ENCODE measurements at places on chromosomes 7 and 10.

- no peak for DNase-seq
Measured at GRCh38 chr10:114408968-114409444, 4.7 kb upstream of the AFAP1L2 start.

- DNase-seq = no peak
Measured at GRCh38 chr10:44157574-44157973, 227.3 kb downstream of the CXCL12 start.

DNA sequence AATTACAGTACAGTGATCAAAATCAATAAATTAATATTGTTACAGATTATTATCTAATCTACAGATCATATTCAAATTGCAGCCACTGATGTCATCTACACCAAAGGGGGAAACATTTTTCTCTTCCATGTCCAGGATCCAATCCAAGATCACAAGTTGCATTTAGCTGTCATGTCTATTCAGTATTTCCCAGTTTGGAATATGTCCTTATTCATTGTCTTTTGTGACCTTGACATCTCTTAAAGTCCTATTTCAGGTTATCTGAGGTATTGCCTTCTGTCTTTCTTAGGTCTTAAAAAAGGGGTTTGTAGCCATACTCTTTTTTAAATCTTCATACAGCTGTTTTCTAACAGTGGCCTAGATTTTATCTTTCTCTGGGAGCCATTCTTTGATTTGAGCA, 93.3 kb downstream of the MLLT10 start:
- no peak for DNase-seq

GRCh38 chr10:78591066-78591465, 477.7 kb upstream of the ZMIZ1 start:
- DNase-seq = no peak

- no peak for DNase-seq
Measured at GRCh38 chr7:108454317-108454673, 1.9 kb downstream of the NRCAM start.

DNA sequence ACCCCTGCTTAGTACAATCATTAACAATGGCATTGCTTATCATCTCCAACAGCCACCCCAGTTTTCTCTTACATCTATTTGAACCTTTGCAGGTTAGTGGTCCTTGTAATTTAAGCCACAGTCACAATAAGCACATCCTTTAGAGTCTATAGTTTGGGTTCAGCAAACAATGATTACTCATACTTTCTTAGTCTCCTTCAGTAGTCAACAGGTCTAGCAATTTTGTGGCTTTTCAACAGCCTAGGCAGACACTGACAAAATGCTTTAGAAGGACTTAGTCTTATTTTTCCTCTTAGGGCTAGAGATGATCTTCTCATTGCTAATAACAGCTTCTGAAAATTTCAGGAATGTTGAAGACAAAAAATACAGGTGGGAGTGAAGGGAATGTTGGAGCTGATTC, 32.3 kb upstream of the FAM204A start:
- no peak for DNase-seq

DNA sequence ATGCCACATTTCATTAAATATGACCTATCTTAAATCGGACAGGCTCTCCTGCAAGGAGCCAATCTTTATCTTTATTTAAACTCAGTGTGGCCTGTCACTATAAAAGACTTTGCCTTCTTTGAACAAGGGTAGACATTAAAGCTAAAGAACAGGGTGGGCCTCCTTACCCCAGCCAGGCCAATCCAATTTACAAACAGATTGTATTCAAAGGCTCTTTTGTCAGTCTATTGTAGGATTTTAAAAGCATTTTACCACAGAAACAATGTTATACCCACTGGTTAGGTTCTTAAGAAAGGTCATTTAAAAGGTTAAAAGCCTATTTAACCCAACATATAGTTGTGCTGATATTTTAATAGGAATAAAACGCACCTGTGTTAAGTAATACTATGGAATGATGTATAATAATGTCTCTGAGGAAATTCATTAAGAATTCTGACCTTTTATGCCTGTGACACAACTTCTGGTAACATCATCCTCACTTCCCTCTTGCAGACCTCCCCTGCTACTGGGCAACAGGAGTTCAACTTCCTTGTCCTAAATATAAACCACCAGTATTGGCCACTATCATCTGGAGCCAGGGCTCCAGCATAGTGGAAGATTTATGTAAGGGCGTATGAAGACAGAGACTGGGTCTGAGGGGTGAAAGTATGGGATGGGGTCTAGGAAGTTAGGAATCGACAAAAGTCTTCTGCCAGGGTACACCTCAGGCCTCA, 32.5 kb downstream of the MTERF1 start:
- no peak for DNase-seq

DNA sequence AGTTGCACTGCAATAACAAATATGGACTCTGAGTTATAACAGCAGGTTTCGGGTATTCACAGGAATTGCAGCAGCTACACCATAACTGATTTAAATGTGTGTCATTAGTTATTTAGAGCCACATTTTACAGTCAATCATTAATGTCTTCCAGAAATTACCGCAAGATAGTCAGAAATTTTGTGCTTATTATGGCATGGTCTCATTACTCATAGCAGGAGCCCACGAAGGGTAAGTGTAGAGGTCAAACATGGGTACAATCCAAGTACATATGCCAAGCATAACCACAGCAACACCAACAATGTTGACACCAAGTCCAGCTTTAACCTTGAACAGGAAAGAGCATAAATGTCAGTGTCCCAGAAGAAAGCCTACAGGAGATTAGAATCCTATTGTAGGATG, 84.4 kb downstream of the SLC13A1 start:
- DNase-seq = no peak

- no peak for DNase-seq
Measured at GRCh38 chr10:34116681-34117271, 698.3 kb downstream of the PARD3 start.

GRCh38 chr10:69934768-69935167, 117.9 kb upstream of the MACROH2A2 start:
- no peak for DNase-seq

DNA sequence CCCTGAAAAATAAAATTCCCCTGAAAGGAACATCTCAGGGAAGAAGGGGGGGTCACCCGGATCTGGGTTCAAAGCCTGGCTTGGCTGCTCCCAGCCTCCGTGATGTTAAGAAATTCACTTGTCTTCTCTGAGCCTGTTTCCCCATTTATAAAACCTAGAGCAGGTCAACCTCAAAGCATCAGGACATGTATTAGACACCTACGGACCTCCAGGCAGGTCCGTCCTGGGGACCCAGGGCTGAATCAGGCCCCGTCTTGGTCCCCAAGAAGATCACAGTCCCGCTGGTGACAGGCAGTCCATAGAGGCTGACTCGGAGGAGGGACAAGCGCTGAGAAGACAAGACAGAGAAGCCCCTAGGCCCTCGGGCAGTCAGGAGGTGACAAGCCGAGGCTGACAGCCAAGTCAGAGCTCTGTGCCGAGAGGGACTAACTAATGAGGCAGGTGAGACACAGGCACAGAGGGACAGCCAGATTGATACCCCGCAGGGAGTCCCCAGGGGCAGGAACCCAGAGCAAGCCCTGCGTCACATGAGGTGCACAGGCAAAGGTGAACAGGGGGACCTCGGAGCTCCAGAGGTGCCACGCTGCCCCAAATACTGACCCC, 2.9 kb downstream of the MYL10 start:
- no peak for DNase-seq

GRCh38 chr7:28360739-28361138, 51.6 kb upstream of the CREB5 start:
- no peak for DNase-seq

DNA sequence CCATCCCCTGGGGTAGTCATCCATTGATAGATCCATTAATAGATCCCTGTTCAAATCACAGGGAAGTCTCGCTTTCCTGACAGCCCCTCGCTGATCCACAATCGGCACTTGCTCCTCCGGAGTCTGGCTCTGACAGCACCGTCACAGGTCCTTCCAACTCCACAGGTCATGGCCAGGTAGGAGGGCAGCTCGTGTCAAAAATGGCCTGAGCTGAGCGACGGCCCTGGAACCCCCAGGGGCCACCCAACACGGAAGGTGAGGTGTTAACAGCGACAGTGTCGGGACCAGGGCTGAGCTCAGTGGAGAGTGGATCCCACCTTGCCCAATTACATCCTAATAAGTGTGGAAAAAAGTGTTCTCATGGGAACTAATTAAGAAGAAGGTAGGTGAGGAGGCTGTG, 219.8 kb downstream of the TCERG1L start:
- no peak for DNase-seq

GRCh38 chr10:78338717-78339116, 305.1 kb downstream of the RPS24 start:
- DNase-seq = no peak

- no peak for DNase-seq
Measured at GRCh38 chr7:83562960-83563359, 86.0 kb downstream of the SEMA3E start.

GRCh38 chr7:121591926-121592325, 195.8 kb upstream of the FAM3C start:
- DNase-seq = no peak

- DNase-seq = no peak
Measured at GRCh38 chr10:116403740-116404250, 23.9 kb upstream of the PNLIPRP3 start.

- no peak for DNase-seq
Measured at GRCh38 chr7:41886262-41886900, 183.5 kb upstream of the INHBA start.

DNA sequence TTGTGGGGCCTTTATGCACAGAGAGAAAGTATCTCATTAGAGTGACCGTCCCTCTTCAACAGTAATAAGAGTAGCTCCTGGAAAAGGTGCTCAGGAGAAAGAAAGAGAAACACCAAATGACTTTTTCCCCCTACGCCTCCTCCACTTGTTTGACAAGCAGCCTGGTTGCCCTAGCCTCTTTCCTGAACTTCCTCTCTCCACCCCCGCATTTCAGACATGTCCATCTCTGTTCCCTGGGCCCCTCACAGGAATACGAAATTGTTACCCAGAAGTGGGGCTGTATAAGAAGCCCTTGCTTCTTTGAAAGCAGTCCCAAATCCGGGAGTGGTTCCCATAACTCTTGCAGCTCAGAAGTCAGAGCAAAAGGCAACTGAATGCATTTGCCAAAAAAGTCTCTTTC, 119.6 kb upstream of the ADO start:
- DNase-seq = no peak

DNA sequence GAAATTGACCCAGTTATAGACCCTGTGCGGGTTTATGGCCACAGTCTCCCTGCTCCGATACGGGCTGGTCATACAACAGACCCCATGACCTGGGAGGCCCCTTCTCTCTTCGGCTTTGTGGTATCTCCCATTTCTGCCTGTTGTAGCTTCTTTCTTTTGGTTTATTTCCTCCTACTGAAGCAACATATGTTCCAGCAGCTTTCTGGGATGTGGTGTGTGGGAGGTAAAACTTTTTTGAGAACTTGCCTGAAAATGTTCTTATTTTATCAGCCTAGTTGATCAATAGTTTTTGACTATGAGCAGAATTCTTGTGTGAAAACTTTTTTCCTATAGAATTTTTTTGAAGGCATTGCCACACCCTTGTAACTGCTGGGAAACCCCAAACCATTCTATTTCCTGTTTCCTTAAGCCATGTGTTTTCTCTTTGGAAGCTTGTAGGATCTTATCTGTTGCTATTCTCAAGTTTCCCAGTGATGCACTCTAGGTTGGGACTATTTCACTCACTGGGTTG, 80.0 kb downstream of the DAGLB start:
- no peak for DNase-seq

- no peak for DNase-seq
Measured at GRCh38 chr10:66183028-66183427, 742.8 kb upstream of the LRRTM3 start.

GRCh38 chr10:127962205-127962604, 55.3 kb downstream of the PTPRE start:
- no peak for DNase-seq

DNA sequence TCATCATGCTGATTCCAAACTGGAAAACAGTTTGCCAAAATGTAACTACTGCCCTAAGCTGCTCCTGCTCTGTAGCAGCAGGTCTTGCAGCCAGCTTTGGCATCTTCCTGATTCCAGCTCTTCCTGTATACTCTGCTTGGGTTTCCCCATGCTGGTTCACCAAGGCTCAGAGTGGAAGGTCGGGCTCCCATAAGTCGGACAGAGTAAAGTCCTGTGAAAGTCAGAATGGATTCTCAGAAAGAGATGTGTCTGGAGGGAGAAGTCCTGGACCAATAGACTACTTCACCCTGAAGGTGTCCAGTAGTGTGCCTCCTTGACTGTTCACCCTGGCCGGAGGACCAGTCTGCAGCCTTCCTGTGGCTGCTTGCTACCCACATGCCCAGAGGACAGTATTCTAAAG, 93.8 kb downstream of the STRA8 start:
- no peak for DNase-seq

- DNase-seq = no peak
Measured at GRCh38 chr10:123301077-123301857, 147.1 kb downstream of the BUB3 start.

DNA sequence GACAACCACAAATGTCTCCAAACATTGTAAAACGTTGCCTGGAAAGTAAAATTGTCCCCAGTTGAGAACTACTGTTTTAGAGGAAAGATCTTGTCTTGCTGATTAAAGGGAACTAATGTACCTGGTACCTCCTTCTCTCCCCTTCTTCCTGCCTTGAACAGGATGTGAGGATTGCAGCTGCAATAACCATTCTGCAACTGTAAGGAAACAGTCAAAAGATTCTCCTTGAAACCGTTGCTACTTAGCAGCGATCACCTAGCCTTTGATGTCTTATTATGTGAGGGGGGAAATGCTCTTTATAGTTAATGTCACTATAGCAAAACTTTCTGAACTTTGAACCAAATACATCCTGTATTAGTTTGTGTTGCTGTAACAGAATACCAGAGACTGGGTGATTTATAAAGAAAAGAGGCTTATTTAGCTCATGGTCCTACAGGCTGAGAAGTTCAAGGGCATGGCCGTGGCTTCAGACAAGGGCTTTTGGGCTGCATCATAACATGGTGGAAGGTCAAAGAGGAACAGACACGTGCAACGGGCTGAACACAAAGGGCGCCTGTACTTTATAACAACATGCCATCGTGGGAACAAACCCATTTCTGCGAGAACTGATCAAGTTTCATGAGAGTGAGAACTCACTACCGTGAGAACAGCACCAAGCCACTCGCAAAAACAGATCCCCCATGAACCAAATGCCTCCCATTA, 54.2 kb upstream of the PARD3 start:
- no peak for DNase-seq

- no peak for DNase-seq
Measured at GRCh38 chr10:113171662-113172061, 221.6 kb downstream of the TCF7L2 start.

DNA sequence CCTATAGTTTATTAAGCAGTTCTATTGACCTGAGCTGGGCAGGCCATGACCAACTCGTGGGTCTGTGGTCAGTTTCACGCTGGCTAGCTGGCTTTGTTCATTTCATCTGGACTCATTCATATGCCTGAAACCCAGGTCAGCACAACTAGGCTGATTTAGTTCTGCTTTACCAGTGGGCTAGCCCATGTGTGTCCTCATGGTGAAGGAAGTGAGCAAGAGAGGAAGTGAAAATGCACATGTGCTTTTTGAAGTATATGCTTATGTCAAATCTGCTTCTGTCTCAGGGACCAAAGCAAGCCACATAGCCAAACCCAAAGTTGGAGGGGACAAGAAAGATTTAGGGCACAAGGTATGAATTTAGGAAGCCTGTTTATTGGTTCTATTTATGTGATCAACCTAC, 154.5 kb downstream of the RNF133 start:
- no peak for DNase-seq

GRCh38 chr10:4426866-4427265, 399.1 kb upstream of the AKR1E2 start:
- DNase-seq = no peak

Measured in activated CD4-positive, CD25-positive, alpha-beta regulatory T cell (primary cell).